Pons (tissue), 1 donor: ENCODE measurements at places on chromosomes 4 and X.

GRCh38 chrX:69094977-69095669 lies 70.1 kb downstream of the PJA1 start:
- DNase-seq = no peak

GRCh38 chr4:174324236-174324635 lies 40.5 kb downstream of the CEP44 start:
- DNase-seq = no peak

DNA sequence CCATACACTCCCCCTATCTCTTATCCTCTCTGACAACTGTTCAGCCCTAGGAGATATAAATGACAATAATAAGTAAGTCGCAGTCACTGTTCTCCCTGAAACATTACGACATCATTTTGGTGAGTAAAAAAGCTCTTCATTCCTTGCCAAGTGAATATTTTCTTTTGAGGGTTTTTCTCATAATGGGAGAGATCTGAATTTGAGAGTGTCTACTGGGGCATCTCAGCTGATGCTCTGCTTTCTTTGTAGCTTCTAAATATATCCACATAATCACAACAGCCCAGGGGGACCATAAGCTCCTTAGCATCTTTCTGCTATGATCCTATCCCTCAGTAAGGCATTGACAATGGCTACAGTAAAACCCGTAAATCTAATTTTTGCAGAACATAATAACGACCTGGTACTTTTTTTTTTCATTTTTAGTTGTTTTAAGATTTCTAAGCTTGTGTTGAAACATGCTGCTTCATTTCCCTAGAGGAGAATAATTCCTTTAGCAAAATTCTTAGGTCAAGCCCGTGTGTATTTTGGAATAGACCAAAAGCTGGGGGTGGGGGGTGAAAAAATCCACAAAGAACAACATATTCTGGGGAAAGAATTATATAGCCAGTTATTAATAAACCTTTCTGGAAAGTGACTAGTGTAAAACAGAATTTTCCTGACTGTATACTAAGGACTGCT lies 78.1 kb upstream of the GPM6B start:
- no peak for DNase-seq

- no peak for DNase-seq
These were observed 28.7 kb downstream of the PDLIM5 start for GRCh38 chr4:94480362-94480951.

GRCh38 chr4:41857226-41857641 lies 78.0 kb upstream of the TMEM33 start:
- no peak for DNase-seq

DNA sequence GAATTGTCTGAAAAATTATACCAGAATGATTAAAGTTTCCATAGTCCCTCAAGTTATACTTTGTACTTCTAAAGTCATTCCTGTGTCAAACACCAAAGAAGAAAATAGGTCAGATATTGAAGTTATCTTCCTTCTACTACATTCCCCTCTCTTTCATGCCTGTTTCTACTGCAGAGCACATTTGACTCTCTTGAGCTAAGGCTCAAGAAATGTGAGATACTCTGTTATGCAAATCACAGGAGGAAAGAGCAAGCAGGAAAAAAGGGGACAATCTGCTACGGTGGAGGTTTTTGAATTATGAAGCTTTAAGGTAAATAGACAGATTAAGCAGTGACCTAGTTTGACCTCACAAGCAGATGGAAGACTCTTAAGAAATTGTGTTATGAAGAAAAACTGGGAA lies 198.9 kb upstream of the LDB2 start:
- DNase-seq = no peak

DNA sequence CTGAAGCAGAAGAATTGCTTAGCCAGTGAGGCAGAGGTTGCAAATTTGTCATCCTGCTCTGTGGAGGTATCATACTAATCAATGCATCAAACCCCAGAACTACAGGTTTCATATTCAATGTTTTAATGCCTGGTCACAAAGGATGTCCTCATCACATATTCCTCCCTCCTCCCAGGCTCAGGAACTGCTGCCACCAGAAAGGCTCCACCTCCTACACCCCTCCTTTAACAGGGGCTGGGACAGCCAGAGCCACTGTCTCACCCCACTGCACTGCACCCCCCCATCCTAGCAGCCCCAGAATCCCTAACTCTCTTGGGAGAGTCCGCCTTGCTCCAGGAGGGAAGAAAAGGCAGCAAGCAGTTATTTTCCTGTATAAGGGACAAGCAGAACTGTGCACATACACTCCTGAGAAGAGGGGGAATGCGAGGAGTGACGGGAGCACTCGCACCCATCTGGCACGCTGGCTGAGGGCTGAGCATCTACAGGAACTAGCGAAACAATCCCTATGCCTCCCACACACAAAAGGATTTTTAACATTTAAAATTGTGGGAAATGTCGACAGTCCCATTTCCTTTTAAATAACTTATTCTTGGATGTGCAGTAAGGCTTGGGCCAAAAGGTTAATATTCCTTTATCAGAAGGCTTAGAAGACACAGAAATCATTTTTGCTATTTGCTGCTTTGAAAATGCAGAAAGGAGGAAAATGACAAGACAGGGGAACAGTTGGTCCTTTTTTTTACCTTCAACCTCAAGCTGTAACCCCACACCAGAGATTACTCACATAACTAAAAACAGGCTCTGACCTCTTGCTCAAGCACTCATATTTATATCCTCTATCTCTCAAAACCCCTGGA lies 27.8 kb downstream of the CD99L2 start:
- no peak for DNase-seq

GRCh38 chrX:153708415-153708814 lies 15.8 kb downstream of the BCAP31 start:
- peak; percentile 68 for DNase-seq

DNA sequence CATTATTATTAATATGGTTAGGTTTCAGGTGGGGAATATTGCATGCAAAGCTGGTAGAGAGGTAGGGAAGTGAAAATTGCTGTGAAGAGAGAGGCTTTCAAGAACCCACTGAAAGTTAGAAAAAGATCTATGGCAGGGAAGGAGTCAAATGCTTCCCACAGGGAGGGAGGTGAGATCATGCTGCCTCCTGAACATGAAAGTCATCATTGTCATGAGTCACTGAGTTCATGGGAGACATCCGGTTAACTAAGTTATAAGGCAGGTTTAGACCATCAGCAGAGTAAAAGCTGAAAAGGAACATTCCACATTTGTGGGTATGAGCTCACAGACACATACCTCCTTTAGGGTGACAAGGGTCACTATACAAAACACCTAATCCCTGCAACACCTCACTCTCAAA lies 16.2 kb downstream of the GATB start:
- DNase-seq = no peak

DNA sequence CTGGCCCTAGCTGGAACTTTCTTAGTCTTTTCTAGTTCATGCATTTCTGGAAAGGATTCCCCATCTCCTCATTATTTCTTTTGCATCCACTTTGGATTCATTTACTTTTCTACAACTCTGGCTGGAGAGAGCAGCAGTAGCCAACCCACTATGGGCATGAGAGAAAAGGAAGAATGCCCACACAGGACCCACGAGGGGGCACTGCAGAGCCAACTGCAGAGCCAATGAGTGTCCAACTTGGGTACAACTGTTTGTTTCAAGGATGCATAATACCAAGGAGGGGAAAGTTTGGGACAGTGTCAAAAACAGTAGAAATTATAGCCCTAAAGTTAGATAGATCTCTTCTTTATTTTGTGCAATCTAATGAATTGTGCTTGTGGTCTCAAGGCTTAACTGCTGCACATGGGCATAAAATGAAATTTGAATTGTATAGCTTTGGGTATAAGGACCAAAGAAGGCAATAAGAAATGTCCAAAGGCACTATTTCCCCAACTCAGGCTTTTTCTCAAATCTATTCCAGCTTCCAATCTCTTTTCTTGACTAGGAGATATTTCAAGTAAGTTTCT lies 230.6 kb downstream of the NSUN7 start:
- DNase-seq = peak; percentile 72

DNA sequence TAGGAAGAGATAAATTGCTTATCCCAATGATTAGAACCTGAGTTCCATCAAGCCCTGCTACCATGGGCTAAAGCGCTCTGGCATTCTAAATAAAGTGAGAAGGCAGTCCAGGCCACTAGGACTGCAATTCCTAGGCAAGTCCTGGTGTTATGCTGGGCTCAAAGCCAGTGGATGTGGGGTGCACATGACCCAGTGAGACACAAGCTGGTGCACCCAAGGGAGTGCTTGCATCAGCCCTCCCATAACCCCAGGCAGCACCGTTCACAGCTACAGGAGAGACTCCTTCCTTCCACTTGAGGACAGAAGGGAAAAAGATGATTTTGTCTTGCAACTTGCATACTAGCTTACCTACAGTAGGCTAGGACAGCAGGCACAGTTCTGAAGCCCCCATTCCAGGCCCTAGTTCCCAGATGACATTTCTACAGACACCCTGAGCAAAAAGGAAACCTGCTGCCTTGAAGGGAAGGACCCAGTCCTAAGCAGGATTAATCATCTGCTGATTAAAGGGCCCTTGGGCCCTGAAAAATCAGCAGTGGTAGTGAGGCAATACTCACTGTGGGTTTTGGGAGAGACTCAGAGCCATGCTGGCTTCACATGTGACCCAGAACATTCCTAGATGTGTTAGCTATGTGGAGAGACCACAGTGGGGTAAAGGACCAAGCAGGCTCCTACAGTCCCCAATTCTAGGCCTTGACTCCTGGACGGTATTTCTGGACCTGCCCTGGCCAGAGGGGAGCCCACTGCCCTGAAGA lies 77.8 kb downstream of the KLHL13 start:
- DNase-seq = no peak

DNA sequence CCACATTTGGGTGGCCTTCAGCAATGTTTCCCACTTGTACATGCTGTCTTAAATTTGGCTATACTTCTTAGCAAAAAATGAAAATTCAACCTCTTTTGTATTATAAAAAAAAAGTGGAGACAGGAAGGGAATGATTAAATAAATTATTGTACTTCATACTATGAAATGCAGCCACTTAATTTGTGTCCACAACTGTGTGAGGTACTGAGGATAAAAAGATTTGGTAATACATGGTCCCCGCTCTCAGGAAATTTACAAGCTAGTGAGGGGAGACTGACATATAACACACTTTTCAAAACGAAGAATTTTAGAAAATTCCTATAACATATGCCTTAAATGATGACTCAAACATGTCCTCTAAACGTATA lies 105.0 kb downstream of the HNRNPD start:
- DNase-seq = no peak

- no peak for DNase-seq
These were observed 201.6 kb downstream of the CPE start for GRCh38 chr4:165580351-165580905.

- peak; percentile 63 for DNase-seq
These were observed 101.9 kb downstream of the MAML3 start for GRCh38 chr4:140052050-140052449.

GRCh38 chrX:42535233-42535632 lies 242.7 kb downstream of the PPP1R2C start:
- DNase-seq = no peak

GRCh38 chrX:154648931-154649330 lies 4.4 kb downstream of the CTAG2 start:
- DNase-seq = no peak

DNA sequence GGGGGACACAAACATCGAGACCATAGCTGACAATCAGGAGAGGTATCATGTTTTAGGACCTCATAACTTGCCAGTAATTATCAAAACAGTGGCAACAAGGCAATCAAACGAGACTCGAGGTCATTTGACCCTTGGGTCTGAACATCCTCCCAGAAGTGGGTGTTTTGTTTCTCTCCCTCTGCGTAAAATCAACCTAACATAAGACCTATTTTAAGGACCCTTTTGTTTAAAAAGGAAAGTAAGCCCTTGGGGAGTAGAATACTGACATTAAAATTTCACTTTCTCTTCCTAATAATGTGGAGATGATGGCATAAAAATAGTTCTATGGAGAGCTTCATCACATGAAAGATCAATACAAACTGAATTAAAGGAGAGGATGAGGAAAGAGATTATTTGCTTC lies 106.2 kb upstream of the PUDP start:
- no peak for DNase-seq

GRCh38 chr4:93646233-93646930 lies 182.2 kb upstream of the ATOH1 start:
- no peak for DNase-seq

- DNase-seq = no peak
These were observed 118.0 kb downstream of the SLC2A9 start for GRCh38 chr4:9903317-9903716.

DNA sequence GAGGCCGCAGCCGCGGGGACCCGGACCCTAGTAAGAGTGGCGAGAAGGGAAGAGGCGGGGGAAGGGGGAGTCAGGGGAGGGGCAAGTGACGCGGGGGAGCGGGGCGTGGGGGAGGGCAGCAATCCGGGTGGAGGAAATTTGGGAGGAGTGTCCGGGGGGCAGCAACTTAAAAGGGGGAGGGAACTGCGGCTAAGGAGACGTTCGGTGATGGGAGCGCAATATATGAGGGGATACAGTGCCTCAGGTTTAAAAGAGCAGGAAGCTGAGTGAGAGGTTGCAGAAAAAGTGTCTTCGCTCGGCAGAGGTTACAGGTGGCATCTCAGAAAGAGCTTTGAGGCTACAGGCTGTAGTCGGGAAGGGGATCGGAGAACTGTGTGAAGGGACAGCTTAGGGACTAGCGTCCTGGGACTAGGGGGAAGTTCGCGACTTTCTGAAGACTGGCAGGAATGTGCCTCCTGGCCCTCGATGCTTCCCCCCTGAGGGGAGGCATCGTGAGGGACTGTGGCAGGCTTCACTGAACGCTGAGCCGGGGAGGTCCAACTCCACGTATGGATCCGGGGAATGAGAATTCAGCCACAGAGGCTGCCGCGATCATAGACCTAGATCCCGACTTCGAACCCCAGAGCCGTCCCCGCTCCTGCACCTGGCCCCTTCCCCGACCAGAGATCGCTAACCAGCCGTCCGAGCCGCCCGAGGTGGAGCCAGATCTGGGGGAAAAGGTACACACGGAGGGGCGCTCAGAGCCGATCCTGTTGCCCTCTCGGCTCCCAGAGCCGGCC lies 519 bp downstream of the FOXO4 start:
- DNase-seq = peak; percentile 34

DNA sequence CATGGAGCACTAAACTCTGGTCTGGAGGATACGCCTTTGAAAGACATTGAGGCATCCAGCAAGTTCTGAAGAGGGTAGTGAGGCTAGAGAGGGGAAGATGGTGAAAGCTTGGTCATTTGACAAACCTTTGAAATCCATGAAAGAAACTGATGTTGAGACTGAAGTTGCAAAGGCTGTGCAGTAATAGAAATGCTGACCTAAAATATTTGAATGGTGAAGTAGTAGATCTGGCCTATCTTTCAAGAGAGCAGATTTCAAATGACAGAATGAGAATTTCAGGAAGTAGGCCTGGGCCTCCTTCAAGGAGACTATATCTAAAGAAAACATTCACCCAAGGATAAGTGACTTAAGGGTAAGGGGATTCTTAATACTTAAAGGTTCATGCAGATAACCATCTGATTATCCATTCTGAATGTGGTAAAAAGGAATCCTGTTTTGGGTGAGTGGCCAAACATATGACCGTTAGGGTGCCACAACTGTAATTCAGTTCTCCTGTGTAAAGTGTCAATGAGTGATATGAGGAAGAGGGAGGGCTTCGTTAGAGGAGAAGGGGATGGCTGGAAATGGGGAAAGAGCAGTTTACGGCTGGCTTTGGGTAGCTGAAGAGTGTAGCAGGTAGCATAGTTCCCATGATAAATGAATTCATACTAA lies 62.2 kb downstream of the AMELX start:
- no peak for DNase-seq
